Kidney (tissue), 22 donors: ENCODE measurements at places on chromosomes 1 and 21. TPM values are rescaled to one million over a fixed set of nuclear protein-coding genes. Genes with fewer than 3 reads are reported as not detected.

GRCh38 chr1:110136911-110137310, 13.4 kb upstream of the SLC6A17 start:
- no peaks in the 10 kb centered on the region for H3K36me3 ChIP-seq
- H3K27me3 ChIP-seq: peaks cover 14% of the 10 kb centered on the region

TTC22 gene
- 16.5 TPM for total RNA-seq

FRRS1 gene
- total RNA-seq: 7.4 TPM

LINGO4 gene
- 0.41 TPM for total RNA-seq
